ENCODE measurements at places on chromosomes 2 and 18. TPM values are rescaled to one million over a fixed set of nuclear protein-coding genes. Genes with fewer than 3 reads are reported as not detected.

GRCh38 chr2:20543469-20544152, 96.7 kb downstream of the RHOB start:
- DNase-seq: no peak

DNA sequence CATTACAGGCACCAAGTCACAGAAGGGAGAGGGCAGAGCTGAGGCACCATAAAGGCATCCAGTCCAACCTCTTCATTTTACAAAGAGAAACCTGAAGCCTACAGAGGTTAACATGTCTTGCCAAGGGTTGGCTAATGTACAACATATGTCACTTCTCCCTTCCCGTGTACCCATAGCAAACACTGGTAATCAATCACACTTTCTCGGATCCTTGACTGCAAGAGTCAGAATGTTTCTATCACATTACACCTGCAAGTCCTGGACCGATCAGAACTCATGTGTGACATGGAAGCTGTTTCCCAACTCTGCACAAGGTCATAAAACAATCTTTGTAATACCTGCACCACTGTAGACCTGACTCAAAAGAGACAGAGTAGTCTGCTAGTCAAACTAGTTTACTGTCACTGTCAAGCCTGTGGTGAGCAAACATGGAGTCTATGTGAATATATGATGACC, 6.0 kb downstream of the ANKRD44 start:
- peak; percentile 77 for DNase-seq

DNA sequence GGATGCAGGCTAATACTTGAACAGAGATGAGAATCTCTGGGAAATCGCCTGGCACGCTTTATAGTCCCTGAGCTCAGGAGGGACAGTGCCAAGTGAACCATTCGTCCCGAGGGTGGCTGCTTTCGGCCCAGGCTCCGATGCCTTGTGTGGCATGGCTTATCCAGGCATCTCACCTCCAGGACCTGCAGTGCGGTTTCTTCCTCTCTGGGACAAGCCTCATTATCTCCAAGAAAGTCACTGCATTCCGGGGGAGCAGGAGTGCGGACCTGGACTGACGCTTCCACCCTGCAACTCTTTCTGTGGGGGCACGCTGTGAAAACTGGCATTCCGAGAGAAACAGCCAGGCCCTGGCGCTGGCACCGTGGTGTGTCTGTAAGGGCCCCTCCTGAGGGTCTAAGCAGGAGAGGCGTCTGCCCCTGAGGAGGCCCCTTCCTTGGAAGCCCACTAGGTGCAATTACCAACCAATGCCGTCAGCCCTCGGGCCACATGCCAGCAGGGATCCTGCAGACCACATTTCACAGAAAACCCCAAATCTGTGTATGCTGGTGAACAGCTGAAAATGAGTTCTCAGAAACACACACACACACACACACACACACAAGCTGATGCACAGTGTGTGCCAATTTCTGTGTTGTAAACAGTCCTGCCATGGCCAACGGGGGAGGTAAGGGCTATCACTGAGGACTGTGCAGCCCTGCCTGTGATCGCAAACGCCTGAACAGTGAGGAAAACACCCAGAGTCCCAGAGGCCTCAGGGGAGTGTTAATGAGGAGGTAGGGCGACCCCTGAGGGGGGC, 351.9 kb upstream of the SALL3 start:
- no peak for DNase-seq

DNA sequence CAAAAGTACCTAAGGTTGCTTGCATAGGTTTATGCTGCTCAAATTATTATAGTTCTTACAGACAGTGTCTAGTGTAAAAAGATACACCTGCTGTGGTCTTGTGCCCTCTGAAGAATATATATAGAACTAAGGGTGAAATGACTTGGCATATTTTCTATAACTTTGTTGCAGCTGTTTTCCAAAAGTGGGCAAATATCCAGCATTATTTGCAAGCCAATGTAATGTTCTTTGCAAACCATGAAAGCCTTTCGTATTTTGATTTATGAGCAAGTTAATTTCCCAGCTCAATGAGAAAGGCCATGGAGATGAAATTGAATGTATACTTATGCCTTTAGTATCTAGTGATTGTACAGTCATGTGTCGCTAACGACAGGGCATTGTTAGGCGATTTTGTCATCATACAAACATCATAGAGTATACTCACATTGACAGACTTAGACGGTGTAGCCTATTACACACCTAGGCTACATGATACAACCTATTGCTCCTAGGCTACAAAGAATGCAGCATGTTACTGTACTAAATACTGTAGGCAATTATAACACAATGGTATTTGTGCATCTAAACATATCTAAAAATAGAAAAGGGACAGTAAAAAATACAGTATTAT, 116.3 kb downstream of the PLCL1 start:
- DNase-seq: no peak

DNA sequence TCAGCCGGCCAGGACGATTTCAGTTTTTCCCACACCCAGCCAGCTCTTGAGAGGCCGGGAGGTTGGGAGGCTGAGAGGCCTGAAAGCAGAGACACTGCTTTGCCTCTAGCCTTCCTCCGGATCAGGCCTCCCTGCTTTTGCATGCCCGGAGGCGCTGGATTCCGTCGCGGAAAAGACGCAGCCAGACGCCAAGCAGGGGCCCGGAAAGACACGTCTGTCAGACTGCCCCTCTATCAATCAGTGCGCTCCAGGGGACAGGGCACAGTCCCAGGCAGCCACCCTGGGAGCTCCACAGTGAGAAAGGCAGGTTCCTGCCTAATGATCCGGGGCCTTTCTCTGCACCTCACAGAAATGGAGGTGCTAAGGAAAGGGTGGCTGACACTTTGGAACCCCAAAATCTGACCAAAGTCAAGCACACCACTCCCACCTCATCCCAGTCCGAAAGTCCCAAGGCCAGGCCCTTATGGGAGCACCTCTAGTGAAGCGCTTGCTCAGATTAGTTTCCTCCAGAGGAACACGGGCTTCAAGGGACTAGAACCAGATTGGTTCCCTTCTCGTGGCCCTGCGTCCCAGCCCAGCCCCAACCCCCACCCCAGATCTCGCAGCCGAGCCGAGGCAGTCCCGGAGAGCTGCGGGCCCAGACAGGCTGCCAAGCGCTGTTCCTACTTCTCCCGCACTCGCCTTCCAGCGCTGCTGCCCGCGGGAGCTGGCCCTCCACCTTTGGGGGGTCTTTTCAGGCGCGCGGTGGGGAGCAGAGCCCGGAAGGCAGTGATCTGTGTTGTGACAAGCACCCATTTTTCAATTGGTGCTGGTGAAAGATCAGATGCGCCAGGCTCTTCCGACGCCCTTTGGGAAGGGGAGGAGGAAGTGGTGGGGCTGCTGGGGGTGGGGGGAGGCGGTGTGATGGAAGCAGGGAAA, 5.0 kb downstream of the DLX1 start:
- peak; percentile 66 for DNase-seq

DNA sequence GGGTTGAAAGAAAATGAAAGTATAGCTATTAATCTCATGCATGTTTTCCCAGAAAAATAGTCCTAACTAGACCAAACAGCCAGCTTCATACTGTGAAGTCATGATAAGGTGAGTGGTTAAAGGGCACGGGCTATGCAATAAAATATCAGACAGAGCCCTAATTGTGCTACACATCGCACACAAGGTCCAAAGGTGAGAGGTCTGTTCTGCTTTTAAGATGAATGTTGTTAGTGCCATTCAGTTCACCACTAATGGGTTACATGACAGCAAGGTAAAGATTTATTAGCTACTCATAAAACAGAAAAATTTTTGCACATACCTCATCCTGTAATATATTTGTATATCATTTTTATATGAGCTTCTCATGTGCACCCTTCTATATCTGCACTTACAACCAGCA, 105.0 kb upstream of the STK17B start:
- no peak for DNase-seq

GRCh38 chr2:64631771-64632170, 21.9 kb downstream of the SERTAD2 start:
- DNase-seq: no peak

GRCh38 chr2:134657650-134658250, 61.0 kb downstream of the TMEM163 start:
- peak; percentile 65 for DNase-seq

- no peak for DNase-seq
Observed at GRCh38 chr18:22839340-22839821, 93.7 kb upstream of the RBBP8 start.

DNA sequence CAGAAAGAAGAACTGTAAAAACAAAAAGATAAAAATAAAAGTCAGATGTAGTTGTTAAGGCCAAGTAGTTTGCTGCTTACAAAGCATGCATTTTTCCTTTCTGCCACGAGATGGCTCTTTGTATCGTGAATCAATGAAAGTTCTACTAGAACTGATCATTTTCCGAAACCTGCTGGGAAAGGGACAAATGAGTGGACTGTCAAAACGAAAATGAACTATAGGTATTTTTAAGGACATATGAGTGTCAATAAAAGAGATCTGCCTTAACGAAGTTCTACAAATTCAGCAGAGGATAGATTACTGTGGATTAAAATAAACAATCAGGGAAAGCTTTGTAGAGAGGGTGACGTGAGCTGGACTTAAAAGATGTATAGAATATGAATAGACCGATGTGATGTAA, 15.0 kb upstream of the ELOA2 start:
- peak; percentile 77 for DNase-seq

GRCh38 chr18:44637210-44638033, 43.3 kb upstream of the SETBP1 start:
- peak; percentile 58 for DNase-seq

GRCh38 chr2:120561379-120562035, 174.2 kb upstream of the GLI2 start:
- no peak for DNase-seq

- DNase-seq: no peak
Observed at GRCh38 chr2:52269696-52270485, 1238.0 kb upstream of the NRXN1 start.

DNA sequence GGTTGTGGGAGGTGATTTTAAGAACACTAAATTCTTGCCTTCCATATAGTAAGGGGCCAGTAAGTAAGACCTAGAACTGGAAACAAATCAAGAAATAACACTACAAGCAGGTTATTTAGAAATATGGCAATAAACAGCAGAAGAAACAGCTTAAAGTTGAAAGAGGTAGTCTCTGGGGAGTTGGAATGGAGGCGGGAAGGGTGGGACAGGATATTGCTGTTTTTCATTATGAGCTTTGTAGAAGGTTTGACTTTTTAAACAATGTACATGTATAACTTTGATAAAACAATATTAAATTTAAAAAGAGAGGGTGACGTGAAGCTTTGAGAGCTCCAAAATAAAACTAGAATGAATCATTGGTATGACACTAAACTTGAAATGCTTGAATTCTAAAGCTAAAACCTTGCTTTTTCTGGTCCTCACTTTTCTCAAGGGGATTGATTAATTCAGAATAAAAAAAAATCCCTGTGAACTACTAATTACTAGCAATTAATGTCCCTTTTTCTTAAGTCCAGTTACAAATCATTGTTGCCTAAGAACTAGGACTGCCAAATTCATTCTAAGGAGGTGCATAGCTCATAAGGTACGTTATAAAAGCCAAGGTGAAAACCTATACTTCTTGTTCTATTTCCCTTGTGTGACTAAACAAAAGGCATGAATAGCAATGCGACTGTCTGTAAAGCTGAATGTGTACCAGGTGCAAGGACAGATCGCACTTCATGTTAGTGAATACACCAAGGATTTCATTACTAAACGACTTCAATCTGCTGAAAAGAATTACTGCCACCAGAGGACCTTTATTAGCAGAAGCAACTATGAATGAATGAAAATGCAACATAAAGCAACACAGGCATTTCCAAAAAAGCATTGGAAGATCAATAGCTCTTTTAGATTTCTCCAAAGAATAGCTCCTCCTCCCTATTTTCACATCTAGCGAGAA, 177.5 kb downstream of the RBM43 start:
- DNase-seq: no peak

- no peak for DNase-seq
Observed at GRCh38 chr18:64659196-64659595, 510.3 kb upstream of the LINC00305 start.

DNA sequence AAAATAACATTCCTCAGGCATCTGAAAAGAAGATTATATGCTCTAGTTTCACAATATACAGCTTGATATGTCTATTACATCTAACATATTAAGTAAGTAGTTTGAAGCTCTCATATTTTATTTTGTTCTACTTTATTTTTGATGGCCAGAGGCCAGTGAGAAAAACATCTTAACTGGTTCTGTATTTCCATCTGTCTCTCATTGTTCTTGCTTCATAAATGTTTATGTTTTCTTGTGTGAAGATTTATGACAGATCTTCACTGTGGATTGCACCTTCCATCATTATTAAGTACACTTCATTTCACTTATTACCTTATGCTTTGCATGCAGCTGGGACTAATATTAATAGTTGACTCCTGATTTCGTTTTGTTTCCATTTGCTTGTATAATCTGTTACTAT, 511.2 kb downstream of the TSN start:
- DNase-seq: no peak

DNA sequence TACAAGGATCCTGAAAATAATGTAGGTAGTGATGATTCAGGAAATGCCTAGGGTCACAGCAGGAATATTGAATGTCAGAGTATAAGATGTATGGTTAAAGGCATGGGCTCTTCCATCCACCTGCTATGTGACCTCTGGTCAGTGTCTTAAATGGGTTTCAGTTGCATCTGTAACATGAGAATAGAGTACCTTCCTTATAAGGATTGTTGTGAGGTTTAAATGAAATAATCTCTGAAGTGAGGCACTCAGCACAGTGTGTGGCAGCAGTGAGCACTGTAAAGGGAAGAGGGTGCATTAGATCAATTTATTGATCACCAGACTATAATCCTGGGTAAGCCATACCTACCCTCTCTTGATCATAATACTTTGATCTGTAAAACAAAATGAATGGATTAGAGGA, 319.1 kb downstream of the SLC4A3 start:
- DNase-seq: peak; percentile 27

DNA sequence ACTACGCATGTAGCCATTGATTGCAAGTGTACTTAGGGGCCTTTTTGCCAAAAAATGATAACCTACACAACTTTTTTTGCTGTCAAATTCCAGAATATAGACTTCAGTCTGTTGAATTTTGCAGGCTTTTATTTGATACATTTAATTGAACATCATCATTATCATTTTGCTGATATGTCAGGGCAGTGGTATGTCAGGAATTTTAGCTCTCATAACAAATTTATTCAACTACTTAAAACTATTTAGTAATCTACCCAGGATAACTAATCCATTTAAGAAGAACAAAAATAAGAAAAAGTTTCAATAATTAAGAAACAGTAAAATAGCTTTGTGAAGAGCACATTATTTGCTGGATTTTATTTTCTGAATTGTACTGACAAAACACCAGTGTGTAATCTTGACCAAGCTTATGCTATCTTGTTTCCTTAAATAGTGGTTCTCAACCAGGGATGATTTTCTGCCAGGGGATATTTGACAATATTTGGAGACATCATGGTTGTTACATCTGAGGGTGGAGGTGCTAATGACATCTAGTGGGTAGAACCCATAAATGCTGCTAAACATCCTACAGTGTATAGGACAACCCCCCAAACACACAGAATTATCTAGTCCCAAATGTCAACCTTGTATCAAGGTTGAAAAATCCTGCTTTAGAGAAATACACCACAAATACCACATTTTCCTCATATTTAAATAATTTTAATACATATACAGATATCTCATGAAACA, 12.1 kb upstream of the TTN start:
- no peak for DNase-seq

SLC19A3 gene
- not detected for total RNA-seq

REG3G gene
- total RNA-seq: not detected

WDR35 gene
- total RNA-seq: 8.1 TPM

PDE11A gene
- total RNA-seq: not detected

CNDP1 gene
- not detected for total RNA-seq

CHRNA1 gene
- total RNA-seq: not detected

SIX3 gene
- total RNA-seq: not detected

ZBTB7C gene
- 0.56 TPM for total RNA-seq

MBP gene
- 60.2 TPM for total RNA-seq

TMEFF2 gene
- not detected for total RNA-seq

NFATC1 gene
- 105 TPM for total RNA-seq

DES gene
- total RNA-seq: not detected

Measured in activated CD4-positive, alpha-beta T cell treated with anti-CD3 and anti-CD28 coated beads, Interleukin-2, amount 10 ng/mL, durations not matched to agents 24 days and 14 days (primary cell).